ENCODE measurements at places on chromosomes 1 and 21.

GRCh38 chr1:208410409-208410808 lies 166.2 kb upstream of the PLXNA2 start:
- DNase-seq: no peak

GRCh38 chr1:26861889-26862378 lies 1.0 kb upstream of the SFN start:
- no peak for DNase-seq

DNA sequence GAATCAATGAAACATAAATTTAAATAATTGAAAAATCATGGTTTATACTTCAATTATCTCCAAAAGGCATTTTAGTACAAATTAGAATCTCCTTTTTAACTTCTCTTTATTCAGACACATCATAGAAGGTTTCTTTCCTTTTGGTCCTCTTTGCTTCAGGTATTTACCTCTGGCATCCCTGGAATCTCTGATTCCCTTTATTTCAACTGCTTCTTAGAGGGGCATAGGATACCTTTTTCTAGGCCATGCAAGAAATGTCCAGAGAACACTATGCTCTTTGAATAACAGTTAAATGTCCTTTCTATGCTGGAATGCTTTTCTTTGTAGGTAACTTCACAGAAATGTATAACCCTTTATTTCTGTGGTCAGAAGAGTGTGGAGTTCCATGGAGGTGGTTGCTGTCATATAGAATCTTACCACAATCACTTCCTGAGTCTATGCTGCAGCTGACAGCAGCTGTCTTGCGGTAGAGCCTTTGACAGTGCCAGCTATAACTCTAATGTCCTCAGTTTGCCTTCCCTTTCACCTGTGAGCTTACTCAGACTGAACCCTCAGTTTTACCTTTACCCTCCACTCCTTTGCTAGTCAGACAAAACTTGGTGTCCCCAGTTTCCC lies 8.6 kb downstream of the LAMC2 start:
- no peak for DNase-seq

GRCh38 chr1:47830021-47830420 lies 167.2 kb downstream of the TRABD2B start:
- DNase-seq: no peak

GRCh38 chr1:216630532-216630931 lies 92.7 kb downstream of the ESRRG start:
- DNase-seq: no peak

DNA sequence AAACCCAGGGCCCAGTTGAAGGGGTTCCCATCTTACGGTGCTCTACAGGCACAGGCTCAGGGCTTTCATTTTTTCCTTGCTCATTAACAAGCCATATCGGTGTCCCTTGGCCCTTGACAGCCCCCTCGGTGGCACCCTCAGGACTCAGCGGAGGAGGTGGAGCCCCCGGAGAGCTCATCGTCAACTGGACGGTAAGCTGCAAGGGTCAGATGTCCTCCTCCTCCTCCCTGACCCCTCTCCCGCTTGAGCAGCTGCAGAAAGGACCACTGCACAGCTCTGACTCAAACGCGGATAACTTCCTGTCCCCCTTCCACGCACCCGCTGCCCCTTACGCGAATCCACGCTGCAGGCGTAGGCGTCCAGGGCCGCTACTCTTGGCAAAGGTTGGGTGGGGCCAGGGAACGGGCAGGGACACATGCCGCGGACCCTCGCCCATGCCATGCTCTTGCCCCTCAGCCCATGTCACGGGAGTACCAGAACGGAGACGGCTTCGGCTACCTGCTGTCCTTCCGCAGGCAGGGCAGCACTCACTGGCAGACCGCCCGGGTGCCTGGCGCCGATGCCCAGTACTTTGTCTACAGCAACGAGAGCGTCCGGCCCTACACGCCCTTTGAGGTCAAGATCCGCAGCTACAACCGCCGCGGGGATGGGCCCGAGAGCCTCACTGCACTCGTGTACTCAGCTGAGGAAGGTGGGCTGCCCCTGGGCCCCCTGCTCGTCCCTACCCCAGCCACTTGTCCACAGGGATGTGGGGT lies 14.7 kb downstream of the TMEM81 start:
- DNase-seq: no peak

DNA sequence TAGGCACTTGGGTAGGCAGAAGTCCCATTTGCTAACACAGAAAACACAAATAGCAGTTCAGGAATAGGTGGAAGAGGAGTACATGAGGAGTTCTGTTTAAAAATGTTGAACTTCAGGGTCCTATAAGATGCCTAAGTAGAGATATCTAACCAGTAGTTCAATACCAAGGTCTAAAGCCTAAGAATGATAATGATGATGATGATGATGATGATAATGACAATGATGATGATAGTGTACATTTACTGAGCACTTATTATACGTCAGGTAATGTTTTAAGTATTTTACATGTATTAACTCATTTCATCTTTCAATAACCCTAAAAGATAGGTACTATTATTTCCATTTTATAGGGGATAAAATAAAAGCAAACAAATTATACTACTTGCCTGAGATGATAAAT lies 50.1 kb downstream of the GDAP2 start:
- no peak for DNase-seq

DNA sequence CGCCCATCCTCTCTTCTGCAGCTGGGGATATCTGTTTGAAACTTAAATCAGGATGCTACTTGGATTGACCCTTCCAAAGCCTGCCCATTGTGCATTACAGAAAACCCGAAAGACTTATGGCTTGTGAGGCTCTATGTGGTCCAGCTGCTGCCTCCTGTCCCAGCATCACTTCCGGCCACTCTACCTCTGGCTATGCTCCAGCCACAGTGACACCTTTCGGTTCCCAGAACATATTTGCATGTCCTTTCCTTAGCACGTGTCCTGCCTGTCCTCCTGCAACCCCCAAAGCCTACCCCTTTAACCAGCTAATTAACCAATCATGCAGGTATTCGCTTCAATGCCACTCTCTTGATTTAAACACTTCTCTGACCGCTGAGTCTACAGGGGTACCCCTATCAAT lies 167.6 kb downstream of the PRDM2 start:
- no peak for DNase-seq

DNA sequence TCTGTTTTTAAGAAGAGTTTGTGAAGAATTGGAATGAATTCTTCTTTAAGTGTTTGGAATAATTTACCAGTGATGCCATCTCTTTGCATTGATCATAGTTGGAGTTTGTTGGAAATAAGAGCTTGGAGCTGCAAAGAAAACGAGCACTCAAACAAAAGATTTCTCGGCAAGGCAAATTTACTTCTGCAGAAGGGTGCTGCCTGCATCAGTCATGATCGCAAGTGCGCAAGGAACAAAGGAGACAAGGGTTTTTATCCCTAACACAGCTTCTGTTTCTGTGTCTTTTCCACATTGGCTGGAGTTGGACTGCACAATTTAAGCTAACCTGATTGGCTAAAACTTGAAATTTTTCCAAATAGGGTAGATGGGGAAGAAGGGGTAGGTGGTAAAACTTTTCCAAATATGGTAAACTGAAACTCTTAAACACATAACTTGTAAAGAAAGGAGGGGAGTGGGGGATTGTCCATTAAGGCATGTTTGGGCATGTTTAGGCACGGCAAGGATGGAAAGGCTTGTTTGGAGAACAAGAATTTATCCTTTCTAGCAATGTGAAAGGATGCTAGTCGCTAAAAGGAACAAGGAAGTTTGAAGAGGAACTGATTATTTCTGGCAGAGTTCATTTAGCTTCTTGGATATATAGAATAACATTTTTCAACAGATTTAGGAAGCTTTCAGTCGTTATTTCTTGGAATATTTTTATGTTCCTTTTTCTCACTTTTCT lies 3.5 kb upstream of the AADACL4 start:
- DNase-seq: no peak

GRCh38 chr1:8665833-8666232 lies 151.6 kb downstream of the RERE start:
- DNase-seq: no peak

DNA sequence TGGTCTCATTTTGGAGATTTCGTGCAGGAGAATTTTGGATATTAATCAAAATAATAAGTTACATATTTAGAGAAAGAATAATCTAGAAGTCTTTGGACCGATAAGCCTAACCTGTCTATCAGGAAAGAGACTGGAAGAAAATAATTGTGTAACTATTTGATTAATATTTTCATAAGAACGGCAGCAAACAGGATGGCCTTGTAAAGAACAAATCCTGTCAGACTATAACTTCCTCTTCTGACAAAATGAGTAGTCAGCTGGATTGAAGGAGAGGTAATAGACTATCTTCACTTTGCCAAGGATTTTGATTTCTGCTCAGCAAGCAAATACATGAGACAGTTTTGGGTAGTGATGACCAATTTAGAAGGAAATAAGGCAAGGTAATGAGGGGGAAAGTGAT lies 12.7 kb upstream of the RYR2 start:
- DNase-seq: no peak

- no peak for DNase-seq
Observed at GRCh38 chr1:218556016-218556415, 210.9 kb downstream of the TGFB2 start.

- DNase-seq: no peak
Observed at GRCh38 chr1:28328228-28328648, 602 bp upstream of the MED18 start.

DNA sequence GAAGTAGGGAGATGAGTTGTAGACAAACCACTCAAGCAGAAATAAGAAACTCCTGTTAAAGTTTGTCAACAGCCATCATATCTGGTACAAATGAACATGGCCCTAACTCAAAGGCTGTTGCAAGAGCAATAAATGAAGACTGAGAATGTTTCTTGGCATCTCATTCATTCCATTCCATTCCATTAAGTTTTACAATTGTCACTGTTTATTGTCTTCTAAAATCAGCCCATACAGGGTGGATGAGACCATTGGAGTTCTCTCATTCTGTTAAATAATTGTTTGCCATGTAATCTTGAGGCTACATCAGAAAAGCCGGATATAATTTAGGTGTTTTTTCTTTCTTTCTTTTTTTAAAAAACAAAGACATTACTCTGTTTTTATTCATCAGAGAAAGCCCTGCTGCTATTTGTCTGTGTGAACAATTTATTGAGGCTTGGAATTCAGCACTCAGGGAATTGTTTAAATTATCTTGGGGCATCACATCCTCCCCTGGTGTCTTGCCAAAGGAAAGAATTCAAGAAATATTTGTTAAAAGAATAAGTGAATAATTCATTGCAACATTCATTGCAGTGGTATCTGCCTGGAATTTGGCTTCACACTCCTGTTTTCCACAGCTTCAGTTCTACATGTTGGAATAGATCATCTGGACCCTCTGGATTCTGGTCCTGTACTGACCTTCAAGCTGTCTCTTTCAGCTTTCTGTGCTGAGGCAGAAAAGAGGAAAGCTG lies 604.5 kb downstream of the PLPP3 start:
- DNase-seq: no peak

DNA sequence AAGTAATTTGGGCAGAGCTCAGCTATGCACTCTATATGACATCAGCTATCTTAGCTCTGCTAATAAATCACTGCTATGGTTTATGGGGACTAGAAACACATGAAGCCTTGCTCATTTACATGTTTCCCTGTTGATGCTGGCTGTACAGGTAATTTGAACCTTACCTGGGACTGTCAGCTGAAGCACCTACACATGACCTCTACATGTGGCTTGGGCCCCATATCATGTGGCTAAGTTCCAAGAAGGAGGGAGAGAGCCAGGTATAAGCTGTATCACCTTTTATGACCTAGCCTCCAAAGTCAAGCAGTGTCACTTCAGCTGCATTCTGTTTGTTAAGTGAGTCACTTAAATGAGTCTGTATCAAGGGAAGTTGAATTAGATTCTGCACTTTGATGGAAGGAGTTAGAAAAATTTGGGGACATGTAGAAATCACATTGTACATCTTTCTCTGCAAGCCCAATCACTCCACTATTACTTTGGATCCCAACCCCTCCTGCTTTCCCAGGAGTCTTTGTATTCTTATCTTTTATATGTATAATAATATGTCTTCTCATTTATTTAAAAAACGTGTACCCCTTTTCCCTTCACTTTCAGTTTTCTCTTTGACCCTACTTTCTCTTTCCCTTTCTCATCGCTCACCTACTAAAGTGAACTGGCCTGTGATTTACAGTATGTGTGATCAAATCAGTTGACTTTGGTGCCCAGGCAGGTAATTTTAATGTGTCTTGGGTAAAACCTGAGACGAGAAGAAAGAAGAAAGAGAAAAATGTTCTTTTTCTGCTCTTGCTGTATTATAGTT lies 53.4 kb upstream of the PRKACB start:
- no peak for DNase-seq

GRCh38 chr1:202591515-202591914 lies 118.7 kb downstream of the SYT2 start:
- DNase-seq: no peak

- no peak for DNase-seq
Observed at GRCh38 chr1:44625348-44625747, 48.9 kb downstream of the TMEM53 start.

GRCh38 chr21:39523399-39523798 lies 71.6 kb downstream of the SH3BGR start:
- DNase-seq: no peak

DNA sequence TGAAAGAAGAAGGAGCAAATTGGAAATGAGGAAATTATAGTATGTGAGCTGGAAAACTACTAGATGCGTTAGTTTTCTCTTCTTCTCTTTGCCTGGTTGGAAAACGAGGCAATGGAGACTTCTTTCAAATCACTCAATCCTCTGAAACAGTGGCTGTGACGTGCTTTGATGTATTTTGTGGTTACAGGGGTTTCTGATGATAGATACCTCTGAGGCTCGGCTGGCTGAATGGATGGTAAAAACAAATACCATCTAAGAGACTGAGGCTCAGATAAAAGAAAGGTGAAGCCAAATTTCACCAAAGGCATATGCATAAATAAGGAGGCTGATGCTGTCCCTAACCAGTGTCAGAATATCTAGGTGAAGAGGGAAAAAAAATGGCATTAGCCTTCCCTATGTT lies 15.1 kb downstream of the MAB21L3 start:
- DNase-seq: no peak

- peak; percentile 50 for DNase-seq
Observed at GRCh38 chr1:214327514-214327913, 46.6 kb downstream of the SMYD2 start.

DNA sequence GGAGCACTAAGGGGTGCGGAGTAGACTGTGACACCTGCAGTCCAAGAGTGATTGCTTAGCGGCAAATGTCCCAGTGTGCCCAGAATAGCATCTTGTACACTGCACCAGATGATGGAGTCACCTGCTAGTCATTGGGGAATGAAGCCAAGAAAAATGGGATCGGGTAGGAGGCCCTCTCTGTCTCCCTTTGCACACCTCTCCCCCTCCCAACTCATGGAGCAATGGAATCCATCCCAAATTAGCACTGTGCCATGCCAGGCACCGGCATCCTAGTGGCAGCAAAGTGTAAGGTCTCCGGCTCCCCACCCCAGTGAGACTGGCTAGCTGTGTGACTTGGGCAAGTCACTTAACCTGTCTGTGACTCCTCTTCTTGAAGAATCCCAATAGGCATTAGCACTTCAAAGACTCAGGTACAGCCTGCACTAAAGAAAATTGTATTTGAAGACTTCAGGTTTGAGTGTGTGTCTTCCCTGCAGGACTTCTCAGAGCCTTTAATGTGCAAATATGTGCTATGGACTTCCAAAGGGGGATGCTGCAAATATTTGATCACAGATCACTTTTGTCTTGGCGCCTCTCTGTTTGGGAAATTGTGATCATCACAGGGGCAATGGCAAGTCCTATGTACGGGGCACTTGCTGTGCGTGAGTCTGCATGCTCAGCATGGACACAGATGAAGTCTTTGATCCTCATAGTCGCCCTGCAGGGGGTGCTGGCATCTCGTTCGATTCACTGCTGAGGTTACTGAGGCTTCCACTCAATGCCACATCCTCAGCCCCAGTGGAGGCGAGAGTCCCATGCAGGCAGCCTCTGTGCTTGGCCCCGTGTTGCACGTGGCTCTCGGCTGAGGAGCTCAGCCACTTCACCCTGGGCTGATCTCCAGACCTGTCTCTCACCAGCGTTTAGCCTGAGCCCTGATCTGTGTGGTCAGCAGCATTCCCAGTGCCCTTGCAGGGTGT lies 272.9 kb upstream of the C1orf174 start:
- no peak for DNase-seq

GRCh38 chr21:29347274-29347681 lies 48.6 kb downstream of the BACH1 start:
- DNase-seq: no peak

Data from kidney capillary endothelial cell (primary cell).